GM20000 (cell line): ENCODE measurements at places on chromosomes 7 and 10.

DNA sequence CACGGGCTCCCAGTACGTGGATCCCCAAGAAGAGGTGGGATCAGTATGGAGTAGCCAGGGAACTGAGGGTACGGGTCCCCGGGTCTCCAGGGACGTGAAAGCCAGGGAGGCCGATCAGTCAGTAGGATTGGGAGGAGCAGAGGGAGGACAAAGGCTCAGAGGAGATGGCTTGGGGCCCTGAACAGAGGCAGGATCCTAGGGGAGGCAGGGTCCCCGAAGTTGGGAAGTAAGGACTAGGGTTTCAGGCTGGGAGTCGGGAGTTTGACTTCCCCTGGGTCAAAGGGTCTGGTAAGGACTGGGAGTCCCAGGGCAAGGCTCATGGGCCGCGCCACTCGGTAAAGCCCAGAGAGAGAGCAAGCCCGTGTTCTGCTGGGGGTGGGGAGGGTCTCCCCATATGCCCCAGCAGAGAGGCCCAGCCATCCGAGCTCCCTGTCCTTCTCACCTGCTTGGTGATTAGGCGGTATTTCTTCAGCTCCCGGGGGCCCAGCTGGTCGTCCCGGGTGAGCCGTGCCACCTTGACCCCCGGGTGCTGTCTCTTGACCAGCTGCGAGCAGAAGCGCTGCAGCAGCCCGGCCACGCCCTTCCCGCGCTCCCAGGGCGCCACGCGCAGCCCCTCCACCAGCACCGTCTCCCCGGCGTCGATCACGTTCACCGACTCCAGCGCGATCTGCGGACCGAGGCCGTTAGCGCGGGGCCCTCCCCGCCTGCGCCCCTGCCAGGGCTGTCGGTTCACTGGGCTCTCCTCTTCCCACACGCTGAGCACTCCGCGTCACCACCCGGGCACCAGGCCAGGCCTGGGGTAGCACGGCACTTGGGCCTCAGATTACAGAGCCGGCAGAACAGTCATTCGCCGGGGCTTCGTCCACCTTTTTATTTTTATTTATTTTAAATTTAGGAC, 7.0 kb downstream of the NAT16 start:
- DNase-seq, result no peak

GRCh38 chr10:29537799-29538198, 97.0 kb downstream of the SVIL start:
- DNase-seq, result no peak

GRCh38 chr7:36659172-36659516, 65.2 kb downstream of the AOAH start:
- DNase-seq, result no peak

GRCh38 chr10:90856964-90857634, 740 bp downstream of the HTR7 start:
- DNase-seq, result no peak

- DNase-seq, result no peak
Observed at GRCh38 chr10:44724415-44725174, 186.5 kb upstream of the TMEM72 start.

DNA sequence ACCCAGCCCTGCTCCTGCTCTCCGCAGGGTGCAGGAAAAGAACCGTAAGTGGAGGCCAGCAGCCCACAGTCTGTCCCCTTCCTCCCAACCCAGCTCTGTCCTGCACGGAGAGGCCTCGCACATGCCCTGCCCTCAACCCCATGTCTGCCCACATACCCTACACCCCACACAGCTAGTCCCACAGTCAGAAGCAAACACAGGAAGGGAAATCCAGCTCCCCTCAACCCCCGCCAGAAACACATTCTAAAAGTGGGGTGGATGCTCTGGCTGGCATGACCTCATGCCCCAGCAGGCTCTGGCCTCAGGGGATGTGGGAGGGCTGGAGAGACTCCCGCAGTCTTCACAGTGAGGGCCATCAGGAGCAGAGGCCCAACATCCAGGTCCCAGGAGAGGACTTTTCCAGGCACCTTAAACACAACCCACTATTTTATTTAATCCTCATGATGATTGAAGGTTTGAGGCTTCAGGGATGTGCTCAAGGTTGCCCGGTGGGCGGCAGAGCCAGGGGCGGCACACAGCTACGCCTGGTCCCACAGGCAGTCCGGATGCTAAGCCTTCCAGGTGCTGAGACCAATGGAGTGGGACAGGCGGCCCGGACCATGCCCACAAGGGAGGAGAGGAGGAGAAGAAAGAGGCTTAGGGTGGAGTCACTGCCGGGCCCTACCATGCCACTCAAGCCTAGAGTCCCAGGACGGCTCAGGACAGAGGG, 29.9 kb downstream of the CALML5 start:
- no peak for DNase-seq

GRCh38 chr10:74120911-74121310, 29.7 kb downstream of the AP3M1 start:
- DNase-seq, result no peak

DNA sequence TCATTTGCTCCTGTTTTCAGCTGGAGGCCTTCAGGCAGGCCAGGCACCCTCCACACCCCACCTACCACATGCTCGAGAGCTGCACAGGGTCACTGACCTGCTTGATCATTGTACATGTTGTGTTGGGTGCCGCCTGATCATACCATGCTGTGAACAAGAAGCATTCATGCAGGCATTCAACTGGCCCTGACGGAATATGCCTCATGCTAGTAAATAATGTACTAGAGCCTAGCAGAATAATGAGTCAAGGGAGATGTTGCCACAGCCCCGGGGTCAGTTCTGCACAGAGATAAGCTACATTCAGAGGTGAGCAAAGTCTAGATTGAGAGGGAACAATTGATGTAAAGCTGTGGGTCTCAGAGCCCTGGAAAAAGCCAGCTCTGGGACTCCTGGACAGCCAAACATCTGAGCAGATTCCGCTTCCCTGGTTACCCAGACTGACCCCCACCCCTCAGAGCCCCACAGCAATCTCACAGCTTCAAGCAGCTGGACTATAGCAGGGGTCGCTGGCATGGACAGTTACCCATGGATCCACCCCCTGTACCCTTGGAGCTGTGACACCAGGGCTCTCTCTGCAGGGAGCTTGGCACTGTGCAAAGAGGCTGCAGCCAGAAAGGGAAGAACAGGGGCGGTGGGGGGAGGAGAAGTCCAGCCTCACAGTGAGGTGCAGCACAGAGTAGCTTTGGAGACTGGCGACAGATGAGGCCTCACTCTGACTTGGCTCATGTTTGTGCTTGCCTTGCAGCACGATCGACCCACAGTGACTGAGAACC, 86.6 kb downstream of the FRMPD2 start:
- DNase-seq, result no peak

- DNase-seq, result no peak
Observed at GRCh38 chr7:79420464-79420863, 33.0 kb downstream of the MAGI2 start.

DNA sequence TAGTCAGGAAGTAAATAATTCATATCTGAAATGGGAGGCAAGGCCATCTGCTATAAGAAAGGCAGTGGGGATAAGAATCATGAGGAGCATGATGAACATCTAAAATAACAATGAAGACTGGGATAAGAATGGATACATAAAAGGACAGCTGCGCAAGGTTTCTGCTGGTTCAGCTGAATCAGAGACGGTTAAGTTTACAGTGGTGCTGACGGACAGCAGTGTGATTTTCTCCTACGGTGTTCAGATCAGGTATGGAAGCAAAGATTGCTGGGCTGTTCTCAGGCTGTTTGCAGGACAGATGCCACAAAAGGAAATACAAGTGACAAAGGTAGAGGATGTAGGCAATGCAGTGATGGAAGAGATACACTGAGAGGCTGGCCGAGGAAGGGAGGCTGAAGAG, 8.4 kb downstream of the CYCS start:
- no peak for DNase-seq

DNA sequence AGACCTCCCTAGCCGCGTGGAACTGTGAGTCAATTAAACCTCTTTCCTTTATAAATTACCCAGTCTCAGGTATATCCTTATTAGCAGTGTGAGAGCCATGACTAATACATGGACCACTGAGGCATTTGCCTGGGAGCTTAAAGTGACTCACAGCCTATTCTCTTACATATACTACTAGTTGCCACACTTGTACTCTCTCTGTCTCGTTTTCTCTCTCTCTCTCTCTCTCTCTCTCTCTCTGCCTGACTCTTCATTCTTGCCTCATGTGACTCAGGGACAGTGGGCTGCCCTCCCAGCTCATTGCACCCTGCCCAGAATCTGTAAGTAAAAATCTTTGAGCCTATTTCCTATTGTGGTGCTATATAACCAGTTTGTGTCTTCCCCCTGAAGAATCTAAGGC, 238.5 kb upstream of the MAGI2 start:
- no peak for DNase-seq

GRCh38 chr10:82194419-82194818, 319.4 kb downstream of the NRG3 start:
- no peak for DNase-seq

DNA sequence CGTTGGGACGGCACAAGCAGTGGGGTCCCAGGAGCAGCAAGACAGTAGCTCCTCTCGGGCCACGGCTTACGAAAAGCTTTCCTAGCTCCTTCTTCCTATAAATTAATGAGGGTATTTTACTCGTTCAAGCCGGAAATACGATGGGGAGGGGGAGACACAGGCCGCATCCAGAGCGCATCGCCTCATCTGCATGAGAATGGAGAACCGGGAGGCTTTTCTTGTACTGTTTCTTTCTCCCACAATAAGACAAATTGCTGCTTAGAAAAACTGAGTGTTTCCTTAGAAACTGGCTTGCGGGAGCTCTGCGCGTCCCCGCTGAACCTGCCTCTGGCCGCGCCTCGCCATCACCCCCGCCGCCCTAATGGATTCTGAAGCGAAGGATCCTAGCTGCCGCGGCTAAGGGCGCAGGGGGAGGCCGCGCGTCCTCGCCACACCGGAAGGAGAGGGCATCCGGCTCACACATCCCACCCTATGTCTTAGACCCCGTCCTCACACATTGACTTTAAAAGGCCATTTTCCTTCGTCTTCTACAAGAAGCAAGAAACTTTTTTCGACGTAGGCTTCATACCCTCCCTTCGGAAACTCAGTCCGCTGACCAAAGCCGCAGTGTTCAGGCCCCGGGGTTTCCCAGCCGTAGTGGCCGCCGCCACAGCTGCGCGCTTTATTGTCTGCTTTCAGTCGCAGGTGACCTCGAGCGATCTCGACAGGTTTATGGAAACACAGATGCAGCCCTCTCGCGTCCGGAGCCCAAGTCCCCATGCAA, 8.8 kb downstream of the NXPH1 start:
- DNase-seq, result no peak

DNA sequence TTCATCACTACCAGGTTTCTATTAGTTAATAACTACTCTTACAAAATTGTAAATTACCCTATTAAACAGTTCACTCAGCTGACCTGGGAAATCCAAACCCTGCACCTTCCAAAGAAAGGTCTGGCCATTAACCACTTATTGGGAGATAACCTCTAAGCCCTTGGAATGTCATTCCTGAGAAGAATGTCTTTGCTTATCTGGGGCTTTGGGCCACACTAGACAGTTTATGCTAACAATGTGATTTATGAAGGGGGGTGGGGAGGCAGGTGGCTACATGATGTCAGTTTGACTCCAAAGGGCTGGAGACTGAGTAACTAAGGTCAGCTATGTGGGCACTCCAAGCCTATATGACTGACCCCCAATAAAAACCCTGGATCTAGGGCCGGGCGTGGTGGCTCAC, 50.7 kb downstream of the AKR1D1 start:
- no peak for DNase-seq

DNA sequence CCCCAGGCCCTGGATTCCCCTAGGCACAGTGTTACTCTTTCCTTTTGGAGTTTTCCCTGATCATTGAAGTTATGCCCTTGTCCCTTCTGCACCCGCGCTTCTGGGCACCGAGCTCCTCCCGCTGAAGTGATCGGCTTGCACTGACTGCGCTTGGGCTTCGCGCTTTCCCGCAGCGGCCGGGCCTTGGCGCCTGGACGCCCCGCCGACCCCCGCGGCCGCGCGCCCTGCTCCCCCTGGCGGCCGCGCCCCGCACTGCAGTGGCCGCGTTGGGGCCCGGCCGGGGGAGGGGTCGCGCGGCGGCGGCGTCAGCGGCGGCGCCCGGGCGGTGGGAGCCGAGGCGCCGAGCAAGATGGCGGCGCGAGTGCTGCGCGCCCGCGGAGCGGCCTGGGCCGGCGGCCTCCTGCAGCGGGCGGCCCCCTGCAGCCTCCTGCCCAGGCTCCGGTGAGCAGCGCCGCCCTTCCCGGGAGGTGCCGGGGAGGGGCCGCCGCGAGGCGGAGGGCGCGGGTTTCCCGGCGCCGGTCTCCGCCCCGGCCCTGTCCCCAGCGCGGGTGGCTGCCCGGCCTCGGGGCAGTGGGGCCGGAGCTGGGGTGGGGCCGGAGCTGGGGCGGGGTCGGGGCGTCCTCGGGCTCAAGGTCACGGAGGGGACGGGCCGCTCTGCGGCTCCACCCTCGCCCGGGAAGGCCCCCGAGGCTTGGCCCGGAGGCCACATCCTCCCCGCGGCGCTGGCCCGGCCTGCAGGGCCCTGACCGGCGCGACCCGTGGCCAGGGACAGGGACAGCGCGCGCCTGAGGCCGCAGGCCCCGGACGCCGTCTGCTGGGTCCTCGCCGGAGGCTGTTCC, at the start of gene NIPSNAP2:
Gene NIPSNAP2 (plus strand): TSS at position 325 of the 839 bp plus-strand sequence. CDS start 25 bp downstream, at position 350.
- peak; percentile 94 for DNase-seq

GRCh38 chr10:114030140-114030539, 13.5 kb upstream of the ADRB1 start:
- no peak for DNase-seq

GRCh38 chr10:27618906-27619305, 114.8 kb downstream of the RAB18 start:
- no peak for DNase-seq

GRCh38 chr7:14858866-14859265, 43.7 kb downstream of the DGKB start:
- DNase-seq, result no peak

- DNase-seq, result no peak
Observed at GRCh38 chr7:35380739-35381224, 126.9 kb upstream of the TBX20 start.

DNA sequence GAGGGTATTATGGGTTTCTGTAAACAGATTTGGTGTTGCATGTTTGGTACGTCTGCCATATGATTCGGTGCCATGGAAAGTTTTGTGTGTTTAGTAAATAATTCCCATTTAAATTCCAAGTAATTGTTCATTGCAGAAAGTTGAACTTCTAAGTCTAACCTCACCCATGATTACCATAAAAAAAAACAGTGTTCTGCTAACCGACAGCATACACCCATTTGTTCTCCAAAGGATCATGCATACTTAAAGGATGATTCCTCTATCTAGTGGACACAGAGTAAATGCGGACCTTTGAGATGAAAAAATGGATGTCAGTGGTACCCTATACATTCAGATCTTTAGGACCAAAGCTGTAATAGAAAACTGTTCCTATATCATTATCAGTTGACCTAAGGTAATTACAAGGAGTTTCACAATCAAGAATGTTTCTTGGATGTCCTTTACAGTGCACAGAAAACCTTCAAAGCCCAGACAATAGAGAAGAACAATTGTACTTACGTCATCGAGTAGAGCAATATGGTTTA, 209.9 kb downstream of the CRPPA start:
- no peak for DNase-seq

DNA sequence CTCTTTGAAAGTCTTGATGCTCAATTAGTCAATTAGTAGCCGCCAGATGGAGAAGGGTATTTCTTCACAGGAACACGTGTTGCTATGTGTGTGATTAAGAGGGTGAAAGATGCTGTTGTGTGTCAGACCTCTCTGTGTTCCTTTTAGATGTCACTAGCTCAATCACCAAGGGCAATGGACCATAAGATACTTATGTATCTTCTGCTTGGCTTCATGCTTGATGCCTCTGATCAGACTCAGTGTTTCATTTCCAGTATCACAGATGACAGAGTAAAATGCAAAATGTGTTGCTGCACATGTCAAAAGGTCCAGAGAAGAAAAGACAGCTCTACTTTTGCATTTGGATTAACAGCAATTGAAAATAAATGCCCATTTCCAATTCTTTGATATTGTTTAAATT, 865.9 kb downstream of the CNTNAP2 start:
- DNase-seq, result no peak
